NCI-H1930 (cell line): ENCODE measurements at places on chromosomes 11 and 22.

DNA sequence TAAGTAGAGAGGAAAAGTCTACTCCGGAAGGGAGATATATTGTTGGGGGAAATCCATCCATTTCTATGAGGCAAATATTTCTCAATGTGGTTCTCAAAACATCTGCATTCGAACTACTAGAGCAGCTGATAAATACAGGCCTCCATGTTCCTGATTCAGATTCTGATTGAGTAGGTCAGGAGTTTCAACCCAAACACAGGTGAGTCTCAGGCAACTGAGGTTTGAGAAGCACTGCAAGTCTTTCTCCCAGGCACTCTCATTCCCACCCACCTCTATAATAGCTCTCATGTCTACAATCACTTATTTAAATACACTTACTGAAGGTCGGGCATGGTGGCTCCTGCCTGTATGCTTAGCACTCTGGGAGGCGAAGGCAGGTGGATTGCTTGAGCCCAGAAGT is 14.7 kb upstream of the ASPHD2 start:
- no peak for DNase-seq

DNA sequence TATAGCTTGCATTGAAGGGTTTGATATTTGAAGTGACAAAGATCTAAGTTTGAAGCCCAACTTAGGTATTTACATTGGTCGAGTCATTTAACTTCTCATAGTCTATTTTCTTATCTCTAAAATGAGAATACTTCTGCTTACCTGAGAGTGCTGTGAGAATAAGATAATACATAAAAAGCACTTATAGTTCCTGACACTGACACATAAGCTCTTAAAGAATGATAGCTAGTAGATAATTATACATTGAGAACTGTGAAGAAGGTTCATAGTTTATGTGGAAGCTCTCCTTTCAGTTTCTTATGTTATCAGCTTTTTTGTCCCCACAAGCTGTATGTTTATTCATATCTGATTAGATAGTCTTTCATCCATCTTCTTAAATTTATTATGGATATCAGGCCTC is 4.8 kb downstream of the PPME1 start:
- DNase-seq, result no peak

- DNase-seq, result no peak
These were observed 47.1 kb downstream of the PLEKHA7 start for GRCh38 chr11:16966930-16967671.

- DNase-seq, result no peak
These were observed 40.3 kb upstream of the ATXN10 start for GRCh38 chr22:45631140-45631840.

DNA sequence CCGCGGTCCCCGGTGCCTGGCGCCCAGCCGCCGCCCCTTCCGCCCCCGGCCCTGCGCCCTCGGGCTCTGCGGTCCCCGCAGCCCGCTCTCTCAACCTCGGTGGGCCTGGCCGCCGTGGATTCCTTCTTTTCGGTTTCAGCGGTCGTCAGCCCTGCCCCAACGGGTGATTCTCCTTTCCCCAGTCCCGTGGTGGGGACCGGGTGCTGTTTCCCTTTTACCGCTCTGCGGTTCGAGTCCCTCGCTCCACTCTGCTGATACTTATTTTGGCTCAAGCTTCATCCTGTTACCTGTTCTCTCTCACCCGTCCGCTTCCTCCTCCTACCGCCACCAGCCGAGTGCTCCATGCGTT is 494 bp downstream of the ZDHHC5 start:
- no peak for DNase-seq

DNA sequence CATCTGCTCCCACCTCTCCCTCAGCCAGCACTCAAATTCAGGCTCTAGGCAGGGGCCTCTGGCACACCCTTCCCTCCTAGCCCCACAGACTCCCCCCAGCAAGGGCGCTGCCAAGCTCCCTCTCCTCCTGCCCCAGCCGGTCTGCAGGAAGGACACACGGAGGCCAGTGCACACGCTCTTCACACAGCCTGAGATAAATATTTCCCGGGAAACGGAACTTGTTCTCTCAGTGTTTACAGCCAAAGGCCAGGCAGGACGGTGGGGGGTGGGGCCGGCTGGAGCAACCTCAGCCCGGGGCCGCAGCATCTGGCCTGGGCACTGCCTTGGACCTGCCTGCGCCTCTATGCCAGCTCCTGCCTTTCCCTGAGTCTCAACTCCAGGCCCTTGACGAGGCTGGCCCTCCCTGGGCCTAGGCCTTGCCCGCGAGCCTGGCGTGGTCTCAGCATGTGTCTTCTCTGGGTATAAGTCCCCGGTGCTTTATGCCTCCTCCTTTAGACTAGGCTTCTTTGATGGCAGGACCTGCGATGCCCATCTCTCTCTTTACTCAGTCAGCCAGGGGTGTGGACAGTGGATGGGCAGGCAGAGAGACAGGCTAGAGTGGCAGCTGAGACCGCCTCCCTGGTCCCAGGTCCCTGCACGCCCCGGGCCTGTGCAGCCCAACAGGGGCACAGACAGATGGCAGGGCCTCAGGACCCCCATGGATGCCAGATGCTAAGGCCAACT is 48.4 kb downstream of the PDE2A start:
- DNase-seq, result no peak

DNA sequence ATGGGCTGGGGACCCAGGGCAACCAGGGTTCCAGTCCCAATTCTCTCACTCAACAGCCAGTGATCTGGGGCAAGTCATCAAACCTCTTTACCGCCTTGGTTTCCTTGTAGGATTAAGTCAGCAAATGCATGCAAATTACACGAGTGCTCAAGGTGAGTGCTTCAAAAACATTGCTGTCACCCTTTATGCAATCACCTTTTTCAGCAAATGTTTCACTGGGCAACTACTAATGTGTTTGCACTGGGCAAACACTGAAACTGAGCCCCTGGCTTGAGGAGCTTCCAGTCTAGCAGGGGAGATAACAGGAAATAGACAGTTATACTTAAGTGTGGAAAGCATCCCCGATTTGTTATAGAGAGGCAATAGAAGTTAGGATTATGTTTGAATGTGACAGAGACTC is 37.7 kb upstream of the DMC1 start:
- DNase-seq, result no peak

DNA sequence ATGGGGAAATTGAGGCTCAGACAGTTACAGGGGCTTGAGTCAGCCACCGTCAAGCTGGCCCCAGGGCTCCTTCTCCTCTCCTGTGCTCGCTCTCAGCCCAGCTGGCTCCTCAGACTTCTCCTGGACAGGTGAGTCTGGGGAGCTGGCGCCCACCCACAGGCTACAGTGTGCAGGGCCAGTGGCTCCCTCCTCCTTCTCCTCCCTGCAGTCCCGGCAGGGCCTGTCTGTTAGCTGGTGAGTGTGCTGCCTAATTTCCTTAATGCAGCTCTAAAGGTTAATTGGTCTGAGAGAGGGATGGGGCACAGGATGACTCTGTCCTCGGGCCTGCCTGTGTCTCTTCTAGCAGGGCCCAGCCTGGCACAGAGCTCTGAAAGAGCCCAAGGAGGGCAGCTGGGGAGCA is 31.7 kb downstream of the LMO1 start:
- no peak for DNase-seq

- DNase-seq, result no peak
These were observed 19.9 kb upstream of the CTSC start for GRCh38 chr11:88357323-88358039.

- no peak for DNase-seq
These were observed 1.0 kb downstream of the KIAA0930 start for GRCh38 chr22:45239681-45240051.

DNA sequence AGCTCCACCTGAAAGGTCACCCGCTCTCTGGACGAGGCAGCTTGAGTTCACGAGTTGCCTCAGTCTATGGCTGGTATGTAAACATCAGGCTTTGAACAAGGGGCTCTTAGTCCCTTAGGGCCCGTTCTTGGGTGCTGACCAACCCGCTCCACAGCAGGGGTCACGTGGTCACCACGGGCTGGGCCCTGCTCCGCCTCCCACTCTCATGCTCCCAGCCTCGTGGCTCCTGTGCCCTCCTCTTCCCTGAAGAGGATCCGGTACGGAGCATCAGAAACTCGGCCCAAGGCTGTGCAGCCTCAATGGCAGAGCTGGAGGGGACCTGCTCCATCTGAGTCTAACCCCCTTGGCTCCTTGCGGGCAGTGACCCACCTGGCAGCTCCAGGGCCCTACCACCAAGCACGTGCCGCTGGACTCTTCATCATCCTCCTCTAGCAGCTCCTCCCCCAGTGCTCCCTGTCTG is 54.2 kb upstream of the TTLL12 start:
- DNase-seq, result no peak

GRCh38 chr11:73520353-73521061 is 77.4 kb downstream of the FAM168A start:
- no peak for DNase-seq

DNA sequence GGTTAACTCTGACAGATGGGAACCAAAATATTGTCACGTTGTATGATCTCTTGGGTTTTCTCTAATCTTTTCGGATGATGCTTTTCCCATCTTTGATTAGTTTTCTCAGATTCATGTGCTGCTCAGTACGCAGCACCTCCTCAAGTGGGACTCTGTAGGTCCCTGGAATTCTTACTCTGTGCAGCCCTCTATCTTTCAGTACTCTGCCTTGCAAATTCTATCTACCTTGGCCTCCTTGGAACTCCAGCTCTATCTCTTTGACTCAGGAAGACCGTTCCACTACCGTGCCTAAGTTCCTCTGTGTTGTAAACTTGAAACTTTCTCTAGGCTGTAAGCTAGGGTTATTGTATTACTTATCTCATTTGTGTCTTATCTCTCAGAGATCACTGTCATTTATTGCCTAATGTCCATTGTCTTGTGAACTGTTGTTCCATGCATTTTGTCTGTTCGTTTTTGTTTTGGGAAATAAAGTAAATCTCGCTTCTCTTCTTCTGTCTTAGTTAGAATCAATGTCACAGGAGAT is 20.1 kb upstream of the CHORDC1 start:
- no peak for DNase-seq

- DNase-seq, result no peak
These were observed 39.1 kb upstream of the SHISAL1 start for GRCh38 chr22:44351685-44352377.

GRCh38 chr11:18080451-18080850 is 25.4 kb downstream of the SAAL1 start:
- DNase-seq, result no peak

GRCh38 chr11:131278472-131278871 is 91.9 kb upstream of the NTM start:
- no peak for DNase-seq

GRCh38 chr11:67581469-67581868 is 2.1 kb upstream of the GSTP1 start:
- DNase-seq, result no peak

GRCh38 chr22:19876941-19877625 is 22.4 kb upstream of the GNB1L start:
- no peak for DNase-seq

DNA sequence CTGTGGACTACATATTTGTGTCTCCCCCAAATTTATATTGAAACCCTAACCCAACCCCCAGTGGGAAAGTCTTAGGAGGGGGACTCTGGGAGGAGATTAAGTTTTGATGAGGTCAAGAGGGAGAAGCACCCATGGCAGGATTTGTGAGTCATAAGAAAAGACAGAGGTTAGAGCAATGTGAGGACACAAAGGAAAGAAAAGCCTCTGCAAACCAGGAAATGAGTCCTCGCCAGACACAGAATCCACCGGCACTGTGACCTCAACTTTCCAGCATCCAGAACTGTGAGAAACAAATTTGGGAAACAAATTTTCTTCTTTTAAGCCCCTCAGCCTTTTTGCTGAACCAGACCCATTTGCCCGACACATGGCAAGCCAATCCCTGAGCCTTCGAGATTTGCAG is 397.0 kb downstream of the NTM start:
- no peak for DNase-seq

- no peak for DNase-seq
These were observed 75.2 kb downstream of the DGCR2 start for GRCh38 chr22:19046719-19047609.

DNA sequence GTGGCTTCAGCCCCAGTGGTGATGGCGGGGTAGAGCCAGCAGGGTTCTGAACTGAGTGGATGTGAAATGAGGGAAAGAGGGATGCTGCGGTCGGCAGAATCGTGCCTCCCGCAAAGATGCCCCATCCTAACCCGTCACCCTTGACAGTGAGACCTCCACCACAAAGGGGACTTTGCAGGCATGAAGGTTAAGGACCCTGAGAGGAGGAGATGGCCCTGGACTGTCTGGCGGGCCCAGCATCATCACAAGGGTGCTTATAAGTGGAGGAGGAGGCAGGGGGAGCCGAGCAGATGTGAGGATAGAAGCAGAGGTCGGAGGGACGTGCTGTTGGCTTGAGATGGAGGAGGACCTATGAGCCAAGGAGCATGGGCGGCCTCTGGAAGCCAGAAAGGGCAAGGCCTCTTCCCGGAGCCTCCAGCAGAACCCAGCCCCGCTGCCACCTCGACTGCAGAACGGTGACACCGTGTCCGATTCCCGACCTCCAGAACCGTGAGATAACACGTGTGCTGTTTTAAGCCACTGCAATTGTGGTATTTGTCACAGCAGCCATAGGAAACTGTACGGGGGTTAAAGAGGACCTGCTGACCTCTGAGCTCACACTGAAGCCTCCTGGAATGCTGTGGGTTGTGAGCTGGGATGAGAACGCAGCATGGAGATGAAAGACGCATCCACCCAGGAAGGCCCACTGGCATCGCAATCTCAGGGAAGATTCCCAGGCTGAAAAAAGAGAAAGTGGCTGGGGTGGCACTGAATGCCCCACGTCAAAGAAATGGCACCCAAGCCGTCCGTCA is 10.9 kb downstream of the LINC01488 start:
- DNase-seq, result no peak

- DNase-seq, result no peak
These were observed 44.4 kb upstream of the CLDN5 start for GRCh38 chr22:19568337-19569275.

- DNase-seq, result no peak
These were observed 12.6 kb upstream of the MRPL23 start for GRCh38 chr11:1934335-1935155.

DNA sequence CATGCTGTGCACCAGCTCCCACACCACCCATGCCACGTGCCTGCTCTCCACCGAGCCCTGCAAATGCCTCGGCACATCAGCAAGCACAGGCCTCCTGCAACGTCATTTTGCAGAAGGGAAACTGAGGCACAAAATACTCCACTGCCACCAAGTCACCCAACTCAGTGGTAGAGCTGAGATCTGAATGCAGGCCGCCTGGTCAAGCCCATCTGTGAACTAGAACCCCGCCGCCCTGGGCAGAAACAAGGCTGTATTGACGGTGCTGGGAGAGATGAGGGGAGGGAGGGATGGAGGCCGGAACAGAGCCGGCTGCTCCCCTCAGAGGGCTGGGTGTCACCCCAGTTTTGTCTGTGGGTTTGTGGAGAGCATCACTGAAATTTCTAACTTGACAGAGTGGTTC is 81.4 kb downstream of the CDKN1C start:
- DNase-seq, result no peak

- DNase-seq, result no peak
These were observed 15.7 kb downstream of the PIK3IP1 start for GRCh38 chr22:31276426-31277167.

- DNase-seq, result no peak
These were observed 14.0 kb downstream of the LAYN start for GRCh38 chr11:111554532-111554931.

GRCh38 chr22:38927033-38927781 is 30.2 kb upstream of the APOBEC3A start:
- peak; percentile 65 for DNase-seq

DNA sequence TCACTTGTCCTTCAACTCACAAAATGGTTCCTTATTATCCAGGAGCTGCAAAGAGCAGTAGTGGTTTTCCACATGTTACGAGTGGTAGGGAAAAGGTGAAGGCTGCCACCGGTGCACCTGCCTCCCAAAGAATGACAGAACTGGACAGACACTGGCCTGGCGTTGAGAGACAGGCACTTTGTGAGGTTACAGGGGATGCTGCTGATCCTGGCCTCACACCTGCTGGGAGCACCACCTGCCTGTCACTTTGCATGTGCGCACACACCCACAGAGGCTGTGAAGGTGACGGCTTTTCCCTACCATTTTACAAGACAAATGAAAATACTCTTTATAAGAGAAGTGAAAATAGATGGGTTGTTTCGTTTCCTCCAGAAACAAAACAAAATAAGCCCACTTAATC is 175.3 kb upstream of the B3GAT1 start:
- no peak for DNase-seq
